ENCODE measurements at places on chromosomes 12 and 14.

DNA sequence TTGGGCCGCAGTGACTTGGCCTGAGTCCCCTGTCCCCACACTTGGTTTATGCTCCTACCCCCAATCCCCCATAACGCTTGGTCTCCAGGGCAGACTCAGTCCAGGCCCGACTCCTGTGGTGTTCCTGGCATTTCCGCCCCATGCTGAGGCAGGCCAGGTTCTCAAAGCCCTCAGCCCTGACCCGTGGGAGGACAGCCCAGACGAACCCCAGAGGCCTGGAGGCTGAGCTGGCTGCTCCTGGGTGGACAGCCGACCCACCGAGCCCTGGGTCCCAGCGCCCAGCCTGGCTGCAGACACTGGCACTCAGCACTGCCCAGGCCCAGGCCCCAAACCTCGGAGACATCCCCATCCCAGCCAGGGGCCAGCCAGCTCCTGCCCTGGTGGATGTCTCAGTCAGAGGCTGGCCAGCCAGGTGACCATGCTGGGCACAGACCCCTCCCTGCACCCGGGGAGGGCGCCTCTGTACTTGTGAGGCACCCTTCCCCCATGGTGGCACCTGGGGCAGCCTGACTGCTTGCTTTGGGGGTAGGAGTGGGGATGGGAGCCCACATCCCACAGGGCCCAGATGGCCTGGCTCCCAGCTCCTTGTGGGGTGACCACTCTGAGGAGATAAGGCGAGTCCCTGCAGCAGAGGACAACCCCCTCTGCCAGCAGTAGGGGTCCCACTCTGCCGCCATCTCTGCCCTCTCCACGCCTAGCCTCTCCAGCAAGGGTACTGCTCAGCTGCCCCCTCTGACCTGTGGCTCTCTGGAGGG, 1.4 kb downstream of the PLD4 start:
- no peak for DNase-seq

GRCh38 chr14:63465347-63465746, 77.8 kb downstream of the PPP2R5E start:
- DNase-seq: no peak

GRCh38 chr14:76786601-76787000, 25.3 kb downstream of the VASH1 start:
- DNase-seq: no peak

DNA sequence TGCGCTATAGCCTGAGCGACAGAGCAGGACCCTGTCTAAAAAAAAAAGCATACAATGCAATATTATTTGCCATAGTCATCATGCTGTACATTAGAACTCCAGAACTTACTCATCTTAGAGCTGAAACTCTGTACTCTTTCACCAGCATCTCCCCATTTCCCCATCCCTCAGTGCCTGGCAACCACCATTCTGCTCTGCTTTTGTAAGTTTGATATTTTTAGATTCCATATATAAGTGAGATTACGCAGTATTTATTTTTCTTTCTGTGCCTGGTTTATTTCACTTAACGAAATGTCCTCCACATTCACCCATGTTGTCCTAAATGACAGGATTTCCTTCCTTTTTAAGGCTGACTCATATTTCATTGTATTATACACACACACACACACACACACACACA, 121.8 kb downstream of the BBS10 start:
- DNase-seq: no peak

DNA sequence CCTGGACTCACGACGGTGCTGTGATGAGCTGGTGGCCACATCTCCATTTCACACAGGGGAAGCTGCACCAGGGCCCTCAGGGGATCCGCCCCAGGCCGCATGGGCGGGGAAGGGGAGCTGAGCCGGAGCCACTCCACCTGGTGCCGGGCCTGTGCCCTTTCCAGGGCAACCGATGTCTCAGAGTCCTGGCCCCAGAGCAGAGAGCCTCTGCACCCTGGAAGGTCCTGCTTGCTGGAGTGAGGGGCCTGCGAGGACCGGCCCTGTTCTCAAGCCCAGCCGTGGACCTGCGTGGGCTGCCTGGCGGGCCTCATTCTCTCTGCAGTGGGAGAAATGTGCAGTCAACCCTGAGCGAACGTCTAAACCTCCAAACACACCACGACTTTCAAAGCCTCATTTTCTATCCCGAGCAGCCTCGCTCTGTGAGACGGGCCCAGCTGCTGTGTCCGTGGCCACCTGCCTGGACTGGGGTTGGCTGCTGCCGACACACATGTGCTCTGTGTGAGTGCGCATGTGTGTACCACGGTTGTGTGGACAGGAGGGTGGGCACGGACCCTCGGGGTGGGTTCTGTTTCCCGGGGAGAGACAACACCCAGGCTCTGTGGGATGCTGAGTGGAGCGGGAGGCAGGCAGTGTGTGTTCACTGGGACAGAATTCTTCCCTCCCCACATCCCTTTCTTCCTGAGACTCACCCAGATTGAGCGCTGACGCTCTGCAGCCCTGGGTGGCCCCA, 163.5 kb downstream of the KIF26A start:
- DNase-seq: no peak

GRCh38 chr14:45089813-45090212, 5.9 kb downstream of the PRPF39 start:
- DNase-seq: no peak

DNA sequence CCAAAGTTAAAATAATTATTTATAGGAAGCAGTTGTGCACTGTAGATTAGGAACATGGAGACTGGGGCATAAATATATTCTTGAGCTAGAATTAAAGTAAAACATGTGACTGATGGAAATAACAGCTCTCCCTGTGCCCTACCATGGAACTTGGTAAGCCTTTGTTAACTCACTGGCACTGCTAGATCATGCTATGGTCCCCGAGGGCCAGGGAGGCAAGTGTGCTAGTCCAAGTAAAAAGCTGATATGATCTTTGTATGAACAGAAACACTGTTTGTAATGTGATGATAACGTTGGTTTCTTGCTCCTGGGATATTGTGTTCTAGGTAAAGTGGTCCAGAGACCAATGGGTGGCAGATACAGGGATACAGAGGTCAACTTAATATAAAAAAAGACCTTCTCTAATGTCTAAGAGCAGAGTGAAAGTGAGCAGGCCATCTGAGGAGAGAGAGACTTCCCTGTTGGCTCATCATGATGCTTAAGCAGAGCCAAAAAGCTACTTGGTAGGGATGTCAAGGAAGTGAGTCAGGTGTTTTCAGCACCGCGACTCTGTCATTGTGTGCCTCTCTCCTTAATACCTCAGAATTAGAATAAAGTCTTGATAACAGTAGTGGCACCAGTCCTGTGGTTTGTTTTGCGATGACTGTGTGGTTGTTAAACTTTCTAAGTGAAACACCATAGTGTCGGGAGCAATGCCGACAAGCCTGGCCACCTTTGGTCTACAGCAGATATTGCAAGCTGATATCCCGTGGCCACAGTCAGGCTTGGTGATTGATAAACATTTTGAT, 27.6 kb downstream of the BICD1 start:
- DNase-seq: no peak

GRCh38 chr12:94025756-94026155, 122.6 kb upstream of the PLXNC1 start:
- no peak for DNase-seq

- DNase-seq: no peak
Observed at GRCh38 chr12:50571786-50572185, 67.0 kb downstream of the DIP2B start.

All from omental fat pad (tissue), 4 donors.